ENCODE measurements at places on chromosomes 7 and 10.

- DNase-seq: no peak
Observed at GRCh38 chr10:90969947-90970673, 49.2 kb upstream of the ANKRD1 start.

- DNase-seq: no peak
Observed at GRCh38 chr7:141641876-141642275, 60.1 kb downstream of the DENND11 start.

- DNase-seq: peak; percentile 5
Observed at GRCh38 chr10:12484941-12485805, 135.8 kb downstream of the CAMK1D start.

DNA sequence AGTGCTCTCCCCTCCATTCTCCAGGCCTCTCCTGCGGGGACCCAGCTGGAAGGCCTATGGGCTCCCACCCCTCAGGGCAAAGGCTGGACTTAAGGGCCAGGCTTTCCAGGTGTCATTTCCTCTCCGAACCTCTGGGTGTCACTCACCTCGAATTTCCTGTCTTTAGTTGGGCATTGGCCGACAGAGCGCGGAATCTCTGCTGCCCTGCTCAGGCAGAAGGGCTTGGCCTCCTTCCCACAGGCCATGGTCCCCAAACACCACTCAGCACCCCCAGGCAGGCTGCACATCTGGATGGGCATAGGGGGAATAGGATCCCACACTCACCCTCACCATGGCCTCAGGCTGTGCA, 212.9 kb downstream of the CCSER2 start:
- DNase-seq: no peak

DNA sequence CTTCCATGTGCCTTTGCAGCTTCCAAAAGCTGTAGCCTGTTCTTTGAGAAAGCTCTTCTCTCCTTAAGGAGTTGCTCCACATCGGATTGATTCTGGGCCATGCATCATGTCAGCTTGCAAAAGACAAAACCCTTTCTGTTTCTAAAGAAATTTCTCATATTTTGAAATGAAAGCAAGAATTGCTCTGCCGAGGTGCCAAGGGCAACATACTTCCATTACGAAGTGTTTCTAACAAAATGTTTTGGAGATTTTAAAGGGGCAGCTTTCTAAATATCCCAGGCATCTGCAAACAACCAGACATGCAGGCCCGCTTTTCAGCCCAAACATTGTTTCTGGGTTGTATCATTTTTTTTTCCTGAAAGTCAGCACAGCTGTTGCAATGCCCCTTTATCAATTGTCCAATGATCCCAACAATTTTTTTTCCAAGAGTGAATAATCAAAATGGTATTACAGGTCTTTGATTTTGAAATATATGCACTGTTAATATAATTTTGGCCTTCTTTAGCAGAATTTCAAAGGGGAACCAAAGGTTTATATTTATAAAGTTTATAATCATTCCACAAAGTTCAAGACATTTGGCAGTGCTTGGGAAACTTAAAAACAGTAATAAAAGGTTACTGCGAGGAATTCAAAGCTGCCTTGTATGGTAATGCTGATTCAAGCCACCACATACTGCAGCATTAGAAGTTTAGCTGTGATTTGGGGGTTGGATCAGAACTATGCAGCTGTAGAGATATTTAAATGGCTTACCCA, 61.0 kb downstream of the TES start:
- DNase-seq: no peak

GRCh38 chr7:18573410-18574234, 78.1 kb downstream of the HDAC9 start:
- DNase-seq: no peak

GRCh38 chr10:119352807-119353206, 145.4 kb downstream of the GRK5 start:
- no peak for DNase-seq

DNA sequence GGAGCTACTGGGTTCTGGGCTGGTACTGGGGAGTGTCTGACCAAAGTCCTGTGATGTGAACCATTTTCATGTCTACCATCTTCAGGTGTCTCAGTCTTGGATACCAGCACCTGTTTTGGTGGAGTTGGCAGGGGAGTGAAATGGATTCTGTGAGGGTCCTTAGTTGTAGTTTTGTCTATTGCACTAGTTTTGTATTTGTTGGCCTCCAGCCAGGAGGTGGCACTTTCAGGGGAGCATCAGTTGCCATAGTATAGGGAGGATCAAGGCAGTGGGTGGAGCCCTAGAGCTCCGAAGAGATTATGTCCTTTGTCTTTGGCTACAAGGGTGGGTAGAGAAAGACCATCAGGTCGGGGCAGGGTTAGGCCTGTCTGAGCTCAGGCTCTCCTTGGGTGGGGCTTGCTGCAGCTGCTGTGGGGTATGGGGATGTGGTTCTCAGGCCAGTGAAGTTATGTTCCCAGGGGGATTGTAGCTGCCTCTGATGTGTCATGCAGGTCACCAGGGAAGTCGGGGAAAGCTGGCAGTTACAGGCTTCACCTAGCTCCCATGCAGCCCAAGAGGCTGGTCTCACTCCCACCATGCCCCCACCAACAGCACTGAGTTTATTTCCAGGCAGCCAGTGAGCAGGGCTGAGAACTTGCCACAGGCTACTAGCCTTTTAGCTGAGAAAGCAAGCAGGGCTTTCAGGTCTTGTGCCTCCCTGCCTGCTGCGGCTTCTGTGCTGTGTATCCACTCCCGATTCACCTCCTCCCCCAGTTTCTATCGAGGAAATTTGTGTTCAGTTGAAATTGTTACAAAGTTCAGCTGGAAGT, 153.1 kb downstream of the ZNF365 start:
- no peak for DNase-seq

DNA sequence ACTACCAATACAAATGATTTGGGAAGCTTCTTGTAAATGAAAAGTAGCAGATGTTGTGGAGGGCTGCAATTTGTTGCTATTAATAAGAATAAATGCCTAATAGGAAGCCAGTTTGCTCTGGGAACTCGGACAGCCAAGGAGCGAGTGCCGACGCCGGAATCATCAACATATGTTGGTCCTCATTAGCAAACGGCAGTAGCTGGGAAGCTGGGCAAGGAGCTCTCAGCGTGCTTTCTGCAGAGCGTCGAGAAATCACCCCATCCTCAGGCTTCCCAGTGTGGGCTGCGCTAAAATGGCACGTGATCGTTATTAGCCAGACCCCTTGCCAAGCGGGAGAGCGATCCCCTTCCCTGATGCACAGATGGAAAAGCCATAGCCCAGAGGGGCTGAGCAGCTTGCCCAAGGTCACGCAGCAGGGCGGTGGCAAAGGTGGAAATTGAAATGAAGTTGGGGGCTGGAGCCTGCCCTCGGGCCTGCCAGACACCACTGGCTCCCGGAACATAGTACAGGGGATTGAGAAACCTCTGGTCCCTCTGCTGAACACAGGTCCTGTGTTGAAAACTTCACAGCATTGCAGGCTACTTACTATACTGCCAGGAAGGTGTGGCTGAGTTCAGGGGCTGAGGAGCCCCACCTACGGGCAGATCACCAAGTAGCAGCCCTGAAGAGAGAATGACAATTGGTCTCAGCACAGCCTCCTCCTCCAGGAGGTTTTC, 326.9 kb downstream of the PLXNA4 start:
- DNase-seq: no peak

GRCh38 chr10:96684826-96685225, 35.5 kb downstream of the PIK3AP1 start:
- DNase-seq: no peak

- peak; percentile 19 for DNase-seq
Observed at GRCh38 chr10:5094265-5095205, at the start of gene AKR1C3. Gene AKR1C3 (plus strand): TSS chr10:5094414. CDS start chr10:5094445, 31 bp downstream.

GRCh38 chr10:113683300-113683699, 3.6 kb downstream of the CASP7 start:
- no peak for DNase-seq

DNA sequence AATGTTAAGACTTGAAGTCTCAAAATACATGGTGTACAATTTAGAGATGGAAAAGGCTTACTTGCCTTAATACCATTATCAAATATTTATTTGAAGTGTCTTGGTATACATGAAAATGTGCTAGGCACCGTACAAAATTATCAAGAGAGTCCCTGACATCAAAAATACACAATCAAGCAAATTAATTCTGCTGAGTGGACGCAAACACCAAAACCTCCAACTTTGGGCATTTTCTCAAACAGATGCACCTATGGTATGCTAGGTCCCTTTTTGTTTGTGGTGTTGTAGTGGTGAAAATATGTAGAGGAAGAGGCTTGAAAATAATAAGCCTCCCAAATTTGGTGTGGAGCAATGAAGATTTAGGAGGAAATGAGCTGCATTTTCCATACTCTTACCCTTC, 24.8 kb downstream of the ZNF800 start:
- DNase-seq: no peak

- no peak for DNase-seq
Observed at GRCh38 chr7:94178230-94178629, 174.1 kb upstream of the BET1 start.

- no peak for DNase-seq
Observed at GRCh38 chr7:155741082-155741481, 71.2 kb downstream of the SHH start.

DNA sequence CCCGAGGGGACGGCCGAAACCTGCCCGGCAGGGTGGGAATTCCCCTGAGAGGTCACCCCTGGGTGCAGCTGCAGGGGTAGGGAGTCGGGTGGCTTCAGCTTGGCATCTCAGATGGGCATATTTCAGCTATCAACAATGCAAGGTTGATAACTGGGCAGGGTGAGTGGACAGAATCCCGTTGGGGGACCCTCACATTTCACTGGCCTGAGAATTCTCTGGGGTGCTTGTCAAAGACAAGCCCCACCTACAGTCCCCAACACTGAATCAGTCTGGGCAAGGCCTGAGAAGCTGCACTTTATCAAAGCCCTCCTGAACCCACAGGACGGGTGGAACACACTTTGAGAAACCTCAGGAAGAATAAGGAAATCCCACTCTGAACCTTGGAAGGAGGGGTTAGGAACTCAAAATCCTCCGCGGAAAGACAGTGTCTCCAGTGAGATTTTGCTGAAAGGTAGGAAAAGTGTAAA, 3.1 kb downstream of the RGS10 start:
- no peak for DNase-seq

DNA sequence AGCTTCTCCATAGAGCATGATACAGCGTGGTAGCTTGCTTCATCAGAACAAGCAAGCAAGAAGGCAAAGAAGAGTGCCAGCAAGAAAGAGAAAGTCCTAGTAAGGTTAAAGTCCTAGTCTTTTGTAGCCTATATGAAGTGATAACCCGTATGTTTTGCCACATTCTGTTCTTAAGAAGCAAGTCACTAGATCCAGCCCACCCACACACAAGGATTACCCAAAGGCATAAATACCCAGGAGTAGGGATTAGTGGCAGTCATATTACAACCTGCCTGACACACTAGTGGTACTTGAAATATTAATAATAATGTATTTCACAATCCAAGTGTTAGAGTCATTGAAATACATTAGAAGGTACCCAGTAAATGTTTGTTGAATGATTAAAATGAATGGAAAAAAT, 285.5 kb downstream of the HPSE2 start:
- DNase-seq: no peak

- DNase-seq: no peak
Observed at GRCh38 chr10:117746541-117747448, 204.2 kb downstream of the EMX2 start.

DNA sequence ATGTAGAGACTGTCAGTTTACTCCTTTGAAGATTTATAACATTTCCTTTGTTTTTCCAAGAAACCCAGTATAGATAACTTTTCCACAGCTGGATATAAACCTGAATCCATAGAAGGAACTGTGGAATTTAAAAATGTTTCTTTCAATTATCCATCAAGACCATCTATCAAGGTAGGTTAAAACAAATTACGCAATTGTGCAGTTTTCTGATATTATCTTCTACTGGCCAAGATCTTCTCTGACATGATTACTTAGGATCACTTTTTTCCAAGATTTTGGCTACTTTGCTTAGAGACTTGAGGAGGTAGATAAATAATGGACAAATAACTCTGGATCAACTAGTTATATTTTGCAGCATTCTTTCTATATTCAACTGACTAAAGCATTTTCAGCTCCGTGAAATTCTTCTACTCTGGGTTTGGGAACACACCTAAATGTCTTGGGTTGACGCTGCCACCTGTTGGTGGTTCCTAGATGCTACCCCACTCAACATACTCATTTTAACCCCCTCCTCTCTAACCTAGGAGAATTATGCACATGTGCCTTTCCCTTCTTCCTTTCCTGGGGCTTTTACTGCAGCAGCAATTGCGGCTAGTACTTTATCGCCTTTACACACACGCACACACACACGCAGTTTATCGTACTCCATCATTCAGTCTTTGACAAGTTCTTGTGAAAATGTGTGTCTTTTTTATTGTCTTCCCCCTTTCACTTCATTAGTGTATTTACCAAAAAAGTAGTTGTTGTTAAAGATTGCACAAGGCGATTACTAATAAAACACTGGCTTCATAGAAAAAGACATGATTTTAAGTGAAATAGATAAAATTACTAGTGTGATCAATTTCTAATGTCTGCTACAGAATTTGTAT, 32.7 kb downstream of the ABCB5 start:
- DNase-seq: no peak

- no peak for DNase-seq
Observed at GRCh38 chr10:131444286-131444685, 132.8 kb upstream of the TCERG1L start.

DNA sequence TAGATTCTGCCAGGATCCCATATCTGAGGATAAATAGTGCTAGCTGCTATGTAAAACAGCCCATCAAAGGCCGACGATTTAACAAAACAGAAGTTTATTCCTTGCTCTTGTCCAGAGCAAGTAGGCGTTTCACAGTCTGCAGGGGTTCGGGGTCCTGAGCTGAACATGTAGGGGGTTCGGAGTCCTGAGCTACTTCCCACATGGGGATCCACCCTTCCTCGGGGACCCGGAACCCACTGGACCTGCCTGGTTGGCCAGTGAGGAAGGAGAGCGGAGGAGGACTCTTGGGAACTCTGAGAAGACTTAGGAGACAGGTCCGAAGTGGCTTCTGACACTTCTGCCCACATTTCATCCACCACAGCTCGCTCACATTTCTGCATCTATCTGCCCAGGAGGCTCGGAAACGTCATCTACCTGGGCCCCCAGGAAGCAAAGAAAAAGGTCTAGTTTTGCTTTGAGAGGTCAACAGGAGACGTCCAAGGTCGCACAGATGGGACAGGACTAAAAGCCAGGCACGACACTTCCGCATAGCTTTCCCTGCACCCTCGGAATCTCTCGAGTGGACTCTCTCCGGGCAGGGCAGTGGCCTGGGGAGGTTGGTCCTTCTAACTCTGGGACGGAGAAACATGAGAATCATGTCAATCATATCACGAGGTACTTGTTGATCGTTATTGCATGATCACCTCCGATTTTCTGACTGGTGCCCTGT, 86.4 kb downstream of the MICALL2 start:
- no peak for DNase-seq

DNA sequence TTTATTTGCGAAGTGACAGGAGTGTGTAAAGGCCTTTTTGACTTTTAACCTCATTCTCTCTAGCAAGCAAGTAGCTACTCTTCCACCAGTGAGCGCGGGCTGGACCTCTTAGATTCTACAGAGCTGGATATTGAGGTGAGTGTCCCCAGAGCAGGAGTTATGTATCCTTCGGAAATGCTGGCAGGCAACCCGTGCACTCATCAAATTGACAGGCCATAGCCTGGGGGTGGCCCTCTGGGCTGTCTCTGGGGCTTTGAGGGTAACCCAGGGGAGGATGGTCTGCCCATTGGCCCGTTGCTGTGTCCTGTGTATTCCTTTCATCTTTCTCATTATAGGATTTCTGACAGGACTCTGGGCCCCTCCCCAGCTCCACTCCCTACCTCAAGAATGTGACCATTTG, 6.1 kb upstream of the PVRIG start:
- DNase-seq: no peak

- DNase-seq: no peak
Observed at GRCh38 chr7:152527610-152528032, 91.8 kb upstream of the KMT2C start.

- peak; percentile 8 for DNase-seq
Observed at GRCh38 chr10:106189292-106189691, 975.2 kb downstream of the SORCS1 start.

All from CD4-positive, alpha-beta T cell treated with Interleukin-21 for 1 hour (primary cell).